ENCODE measurements at places on chromosomes 16 and 17. TPM values are rescaled to one million over a fixed set of nuclear protein-coding genes. Genes with fewer than 3 reads are reported as not detected.

Gene ZNF500
- 21.0 TPM for total RNA-seq

Gene SBK1
- total RNA-seq = 31.9 TPM

Gene TPSG1
- total RNA-seq = 0.43 TPM

Gene GJC1
- 62.6 TPM for total RNA-seq

Gene LRRC37A
- 2.3 TPM for total RNA-seq

Gene TOX3
- 14.7 TPM for total RNA-seq

Gene SLFN12L
- total RNA-seq = not detected

Gene MIS12
- 21.9 TPM for total RNA-seq

DNA sequence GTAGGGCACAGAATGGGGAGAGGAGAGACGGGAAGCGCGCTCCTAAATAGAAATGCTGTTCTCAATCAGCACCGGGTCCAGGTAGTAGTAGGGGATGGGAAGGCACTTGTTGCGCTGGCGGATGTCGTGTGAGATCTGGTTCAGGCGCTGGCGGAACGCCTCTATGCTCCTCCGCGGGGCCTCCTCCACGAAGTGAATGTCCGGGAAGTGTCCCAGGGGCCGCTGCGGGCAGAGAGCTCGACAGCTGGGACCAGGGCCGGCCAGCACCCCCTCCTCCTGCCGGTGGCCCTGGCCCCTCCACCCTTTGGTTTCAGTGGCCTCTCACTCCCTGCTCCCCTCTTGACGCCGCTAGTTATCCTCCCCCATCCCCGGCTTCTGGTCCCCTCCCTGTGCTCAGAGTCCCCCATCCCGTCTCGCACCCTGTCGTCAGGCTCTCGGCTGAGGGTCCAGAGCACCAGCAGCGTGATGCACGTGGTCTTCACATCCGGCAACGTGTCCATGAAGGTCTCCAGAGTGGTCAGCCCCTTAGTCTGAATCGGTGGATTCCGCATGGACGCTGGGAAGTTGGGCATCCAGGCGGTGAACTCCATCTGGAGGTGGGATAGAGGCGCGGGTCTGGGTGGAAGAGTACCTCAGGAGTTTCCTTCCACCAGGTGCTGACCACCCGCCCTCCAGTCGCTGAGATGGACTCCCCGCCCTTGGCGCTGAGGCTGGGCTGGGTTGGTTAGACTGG is 14.6 kb downstream of the ALOX12B start:
- no peak for DNase-seq

- DNase-seq = no peak
Measured at GRCh38 chr16:72222503-72222902, 50.5 kb upstream of the PMFBP1 start.

DNA sequence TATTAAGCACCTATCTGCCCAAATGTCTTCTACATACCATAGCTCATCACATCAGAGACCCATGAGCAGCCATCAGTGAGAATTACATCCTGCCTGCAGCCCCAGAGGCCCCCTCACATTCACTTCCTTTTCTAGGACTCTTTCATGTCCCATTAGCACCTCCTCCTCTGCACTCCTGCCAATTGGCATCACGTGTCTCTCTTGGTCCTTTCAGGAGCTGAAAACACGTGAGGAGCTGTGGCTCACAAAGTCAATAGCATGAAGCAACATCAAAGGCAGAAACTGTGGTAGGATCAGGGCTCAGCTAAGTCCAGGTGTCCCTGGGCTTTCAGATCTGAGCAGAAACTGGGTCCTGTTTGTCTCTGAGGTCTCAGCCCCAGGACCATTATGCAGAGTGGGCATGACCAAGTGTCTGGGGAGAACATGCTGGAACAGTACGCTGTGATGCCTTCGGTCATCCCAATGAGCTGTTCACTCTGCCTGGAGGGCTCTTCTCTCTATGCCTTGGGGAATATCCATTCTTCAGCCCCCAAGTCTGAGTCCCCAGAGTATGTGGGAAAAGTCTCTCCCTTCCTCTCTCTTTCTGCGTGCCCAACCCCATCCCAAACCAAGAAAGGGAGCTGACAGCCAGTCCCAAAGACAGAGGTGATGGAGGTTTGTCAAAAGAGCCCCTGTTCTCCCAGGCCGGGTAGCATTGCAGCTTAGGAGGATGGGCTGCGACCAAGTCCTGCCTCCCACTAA is 457.0 kb upstream of the CDH5 start:
- DNase-seq = no peak

- no peak for DNase-seq
Measured at GRCh38 chr16:48013491-48013901, 142.3 kb downstream of the ABCC12 start.

- no peak for DNase-seq
Measured at GRCh38 chr17:82832411-82832810, 7.4 kb downstream of the ZNF750 start.

Data from type B pancreatic cell (in vitro differentiated cells).